ENCODE measurements at places on chromosomes 11 and 22.

GRCh38 chr11:121650351-121651256, 197.8 kb upstream of the SORL1-AS1 start:
- peak; percentile 49 for DNase-seq

- DNase-seq: no peak
These were observed 45.8 kb downstream of the RCN1 start for GRCh38 chr11:32136657-32137056.

DNA sequence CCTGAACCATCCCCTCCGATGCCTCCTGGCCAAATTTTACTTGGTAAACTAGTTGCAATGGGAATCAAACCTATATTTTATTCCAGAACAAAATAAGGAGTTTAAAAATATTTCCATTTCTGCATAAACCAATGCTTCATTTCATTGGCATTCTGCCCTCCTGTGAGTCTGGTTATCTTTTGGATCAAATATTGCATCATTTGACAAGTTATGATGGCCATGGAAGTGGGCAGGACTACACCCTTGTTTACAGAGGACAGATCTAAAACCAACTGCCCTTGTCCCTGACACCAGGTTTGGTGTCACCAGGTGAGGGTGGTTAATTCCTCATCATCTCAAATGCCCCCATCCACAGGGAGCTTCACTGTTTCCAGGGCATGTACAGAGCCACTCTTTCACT, 28.2 kb upstream of the E2F8 start:
- DNase-seq: no peak

- peak; percentile 74 for DNase-seq
These were observed 7.5 kb upstream of the WEE1 start for GRCh38 chr11:9565822-9566560.

GRCh38 chr11:47716692-47717091, 1.5 kb upstream of the AGBL2 start:
- DNase-seq: peak; percentile 25

- DNase-seq: no peak
These were observed 2.5 kb downstream of the LIF start for GRCh38 chr22:30244066-30244465.

- no peak for DNase-seq
These were observed 429.6 kb downstream of the INSC start for GRCh38 chr11:15544353-15544752.

DNA sequence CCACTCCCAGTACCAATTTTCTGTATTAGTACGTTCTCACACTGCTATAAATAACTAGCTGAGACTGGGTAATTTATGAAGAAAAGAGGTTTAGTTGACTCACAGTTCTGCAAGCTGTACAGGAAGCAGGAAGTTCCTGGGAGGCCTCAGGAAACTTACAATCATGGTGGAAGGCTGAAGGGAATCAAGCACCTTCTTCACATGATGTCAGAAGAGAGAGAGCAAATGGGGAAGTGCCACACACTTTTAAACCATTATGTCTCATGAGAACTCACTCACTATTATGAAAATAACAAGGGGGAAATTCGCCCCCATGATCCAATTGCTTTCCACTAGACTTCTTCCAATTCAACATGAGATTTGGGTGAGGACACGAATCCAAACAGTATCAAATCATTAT, 271.4 kb downstream of the ETS1 start:
- DNase-seq: no peak

- DNase-seq: no peak
These were observed 27.5 kb upstream of the OR10G7 start for GRCh38 chr11:124068601-124069110.

GRCh38 chr22:18042685-18043084, 18.3 kb upstream of the MICAL3 start:
- DNase-seq: no peak

GRCh38 chr11:15651816-15652215, 537.1 kb downstream of the INSC start:
- DNase-seq: no peak

GRCh38 chr11:29282088-29282487, 734.7 kb downstream of the KCNA4 start:
- no peak for DNase-seq

DNA sequence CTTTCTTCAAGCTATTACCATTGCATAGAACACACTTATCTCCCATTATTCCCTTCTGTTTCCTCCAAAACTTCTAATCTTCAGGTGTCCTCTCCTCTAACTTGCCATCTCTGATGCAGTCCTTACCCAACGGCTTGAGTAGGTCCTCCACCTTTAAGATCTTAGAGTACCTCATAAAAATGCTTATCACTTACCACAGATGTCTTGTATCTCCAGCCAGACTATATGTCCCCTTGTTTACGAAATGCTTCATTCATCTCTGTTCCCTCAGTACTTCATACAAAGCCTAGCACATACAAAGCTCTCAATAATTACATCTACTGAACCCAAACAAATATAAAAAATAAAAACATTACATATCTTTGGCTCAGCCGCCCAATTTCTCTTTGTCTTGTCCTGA, 49.2 kb downstream of the PAK1 start:
- no peak for DNase-seq

DNA sequence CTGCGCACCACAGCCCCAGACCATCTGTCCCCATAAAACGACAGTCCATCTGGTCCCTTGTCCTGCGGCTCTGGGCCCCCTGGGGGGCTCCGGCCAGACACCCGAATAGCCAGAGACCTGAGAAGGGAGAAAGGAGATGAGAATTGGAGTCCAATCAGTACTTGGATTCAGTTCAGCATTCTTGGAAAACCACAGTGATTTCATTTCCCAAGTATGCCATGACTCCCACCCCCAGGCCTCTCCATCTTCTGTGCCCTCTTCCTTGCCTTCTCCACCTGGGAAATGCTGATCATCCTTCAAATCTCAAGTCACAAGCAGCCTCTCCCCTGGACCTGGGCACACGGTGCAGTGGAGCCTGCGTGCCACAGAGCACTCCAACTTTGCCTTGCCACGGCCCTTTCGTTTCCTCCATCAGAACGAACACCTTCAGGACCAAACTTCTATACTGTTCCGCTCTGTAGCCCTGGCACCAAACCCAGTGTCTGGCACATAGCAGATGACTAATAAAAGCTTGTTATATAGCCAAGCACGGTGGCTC, 10.9 kb upstream of the MFNG start:
- DNase-seq: no peak

- no peak for DNase-seq
These were observed 6.4 kb upstream of the SAA2 start for GRCh38 chr11:18254781-18255361.

DNA sequence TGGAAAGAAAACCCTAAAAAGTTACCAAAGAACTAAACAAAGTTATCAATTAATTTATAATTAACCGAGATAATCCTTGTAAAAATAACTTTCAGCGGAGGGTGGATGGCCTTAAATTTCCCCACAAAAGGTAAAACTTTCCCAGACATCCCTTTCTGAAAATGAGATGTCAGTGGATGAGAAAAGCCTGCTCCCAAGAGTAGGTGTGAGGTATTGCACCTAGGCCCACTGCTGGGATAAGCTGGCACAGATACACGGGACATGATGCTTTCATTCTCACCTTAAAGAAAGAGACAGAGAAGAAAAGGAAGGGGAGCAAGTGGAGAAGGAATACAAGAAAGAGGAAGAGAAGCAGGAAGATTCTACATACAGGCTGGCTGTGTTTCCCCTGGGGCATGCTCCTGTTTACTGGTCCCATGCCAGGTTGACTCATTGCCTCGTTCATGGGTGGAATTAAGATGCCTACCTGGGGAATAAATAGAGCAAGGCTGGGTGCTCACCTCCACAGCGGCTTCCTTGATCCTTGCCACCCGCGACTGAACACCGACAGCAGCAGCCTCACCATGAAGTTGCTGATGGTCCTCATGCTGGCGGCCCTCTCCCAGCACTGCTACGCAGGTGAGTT, at the start of gene SCGB2A2:
Gene SCGB2A2, plus strand, starts transcription at position 505 of the 625 bp plus-strand sequence. Its CDS starts 59 bp downstream, at position 564.
- no peak for DNase-seq

GRCh38 chr11:394858-395655, 1.0 kb downstream of the PKP3 start:
- no peak for DNase-seq

DNA sequence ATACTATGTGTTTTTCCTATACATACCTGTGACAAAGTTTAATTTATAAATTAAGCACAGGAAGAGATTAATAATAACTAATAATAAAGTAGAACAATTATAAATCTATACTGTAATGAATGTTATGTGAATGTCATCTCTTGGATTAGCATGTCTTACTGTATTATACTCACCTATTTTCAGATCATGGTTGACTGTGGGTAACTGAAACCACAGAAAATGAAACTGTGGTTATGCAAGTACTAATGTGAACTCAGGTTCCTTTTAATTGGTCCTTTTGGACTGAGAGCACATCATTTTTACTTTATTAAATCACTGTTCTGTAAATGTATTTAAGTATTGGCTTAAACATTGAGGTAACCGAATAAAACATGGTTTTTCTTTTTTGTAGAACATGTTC, 108.8 kb downstream of the PPP6R3 start:
- peak; percentile 74 for DNase-seq

GRCh38 chr11:120261321-120261720, 21.4 kb downstream of the POU2F3 start:
- no peak for DNase-seq

GRCh38 chr11:73996161-73996747, 12.6 kb downstream of the UCP3 start:
- no peak for DNase-seq

Measured in MM.1S (cell line).